ENCODE measurements at places on chromosomes 2 and 18.
A peak's percentile ranks its signal among the peaks of the same experiment; 100 is the strongest.

DNA sequence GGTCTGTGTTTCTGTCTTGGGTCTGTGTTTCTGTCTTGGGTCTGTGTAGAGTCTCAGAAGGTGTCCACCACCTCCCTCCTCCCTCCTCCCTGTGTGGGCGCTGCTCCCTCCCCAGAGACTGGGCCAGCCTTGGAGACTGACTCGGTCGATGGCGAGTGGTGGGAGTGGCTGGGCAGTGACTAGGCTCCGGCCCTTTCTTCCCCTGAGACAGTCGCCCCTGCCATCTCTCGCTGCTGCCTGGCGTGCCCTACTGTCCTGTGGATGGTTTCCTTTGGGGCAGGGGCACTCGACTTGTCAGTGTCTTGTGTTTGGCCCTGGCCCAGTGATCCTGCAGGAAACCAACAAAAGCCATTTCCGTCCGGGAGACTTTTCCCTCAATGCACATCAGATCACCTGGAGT lies 215.8 kb downstream of the NDUFA10 start:
- H3K4me1 ChIP-seq: peaks cover 4% of the 10 kb centered on the region
- H3K4me3 ChIP-seq: no peak overlapping the region
- no peaks in the 10 kb centered on the region for H3K27me3 ChIP-seq
- no peak overlapping the region for H3K27ac ChIP-seq

DNA sequence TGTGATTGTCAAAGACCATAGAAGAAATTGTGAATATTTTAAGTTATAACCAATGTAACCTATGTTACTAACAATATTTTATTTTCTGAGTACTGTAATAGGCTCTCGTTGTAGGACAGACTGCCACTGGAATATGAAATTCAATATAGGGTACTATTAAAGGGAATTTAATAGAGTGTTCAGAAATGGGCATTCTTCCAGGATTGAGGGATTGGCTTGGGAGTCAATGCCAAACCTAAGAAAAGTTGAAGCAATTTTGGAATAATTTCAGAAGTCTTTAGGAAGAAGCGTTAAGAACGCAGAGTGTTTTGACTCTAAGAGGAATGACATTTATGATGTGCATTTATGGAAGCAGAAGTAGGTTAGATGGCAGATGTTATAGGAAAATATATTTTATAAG lies 79.0 kb downstream of the ACVR2A start:
- H3K4me3 ChIP-seq: no peak overlapping the region
- H3K27me3 ChIP-seq: no peaks in the 10 kb centered on the region
- no peaks in the 10 kb centered on the region for H3K36me3 ChIP-seq
- H3K4me1 ChIP-seq: no peaks in the 10 kb centered on the region
- DNase-seq: no peak

- no peak for DNase-seq
- no peaks in the 10 kb centered on the region for H3K4me1 ChIP-seq
- no peaks in the 10 kb centered on the region for H3K36me3 ChIP-seq
Observed at GRCh38 chr2:62998949-62999348, 51.7 kb upstream of the OTX1 start.

GRCh38 chr18:3753106-3753505 lies 303.1 kb downstream of the TGIF1 start:
- H3K27me3 ChIP-seq: no peaks in the 10 kb centered on the region
- no peak for DNase-seq
- no peak overlapping the region for H3K4me3 ChIP-seq
- no peaks in the 10 kb centered on the region for H3K36me3 ChIP-seq

- no peak overlapping the region for H3K4me3 ChIP-seq
- DNase-seq: no peak
- H3K4me1 ChIP-seq: no peaks in the 10 kb centered on the region
- H3K36me3 ChIP-seq: no peaks in the 10 kb centered on the region
- no peak overlapping the region for H3K27ac ChIP-seq
Observed at GRCh38 chr2:18066894-18067293, 188.4 kb downstream of the KCNS3 start.

DNA sequence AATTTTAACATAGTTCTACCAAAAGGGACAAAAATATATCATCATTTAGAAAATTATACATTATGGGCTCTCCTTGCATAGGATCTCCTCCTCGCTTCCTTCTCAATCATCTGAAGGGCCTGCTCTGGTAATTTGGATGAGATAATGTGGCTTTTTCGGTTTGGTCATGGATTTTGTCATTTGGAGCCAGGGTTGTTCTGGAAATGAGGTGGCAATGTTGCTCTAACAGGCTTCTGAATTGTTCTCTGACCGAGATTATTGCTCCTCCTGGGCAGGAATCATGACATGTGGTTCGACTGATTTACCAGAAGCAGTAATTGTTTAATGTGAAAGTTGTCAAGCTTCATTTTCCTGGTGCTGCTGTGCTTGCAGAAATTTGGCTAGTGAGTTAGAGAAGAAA lies 194.7 kb upstream of the ERBB4 start:
- no peak for DNase-seq
- no peaks in the 10 kb centered on the region for H3K4me1 ChIP-seq
- no peaks in the 10 kb centered on the region for H3K27me3 ChIP-seq
- no peak overlapping the region for H3K4me3 ChIP-seq

- no peak overlapping the region for H3K4me3 ChIP-seq
- H3K27ac ChIP-seq: no peak overlapping the region
Observed at GRCh38 chr18:55226044-55226443, 266.8 kb upstream of the CCDC68 start.

- peaks cover 29% of the 10 kb centered on the region for H3K4me1 ChIP-seq
- H3K27me3 ChIP-seq: no peaks in the 10 kb centered on the region
- no peak for DNase-seq
- no peak overlapping the region for H3K27ac ChIP-seq
- no peak overlapping the region for H3K4me3 ChIP-seq
Observed at GRCh38 chr2:109168716-109169115, 39.7 kb downstream of the SH3RF3 start.

GRCh38 chr2:25401307-25402026 lies 59.7 kb upstream of the DNMT3A start:
- H3K4me3 ChIP-seq: no peak overlapping the region
- no peaks in the 10 kb centered on the region for H3K4me1 ChIP-seq
- no peaks in the 10 kb centered on the region for H3K27me3 ChIP-seq
- no peak for DNase-seq

DNA sequence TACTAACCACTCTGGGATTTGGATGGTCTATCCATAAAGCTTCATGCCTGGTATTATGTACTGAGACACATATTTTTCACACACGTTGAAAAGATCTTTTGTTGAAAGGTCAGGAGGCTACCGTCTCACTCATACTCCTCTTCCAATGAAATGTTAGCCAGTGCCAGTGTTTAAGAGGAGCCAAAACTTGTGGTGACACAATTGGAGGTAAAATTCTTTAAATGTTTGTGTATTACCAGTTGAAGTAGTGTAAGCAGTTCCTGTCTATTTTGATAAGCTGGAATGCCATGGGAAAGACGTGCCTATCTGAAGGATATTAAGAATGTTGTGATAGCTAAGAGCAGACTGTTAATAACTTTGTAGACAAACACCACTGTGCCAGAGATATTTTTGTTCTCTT lies 32.1 kb downstream of the MARCHF7 start:
- H3K4me1 ChIP-seq: no peaks in the 10 kb centered on the region
- H3K4me3 ChIP-seq: no peak overlapping the region
- H3K27ac ChIP-seq: no peak overlapping the region
- H3K36me3 ChIP-seq: no peaks in the 10 kb centered on the region
- no peak for DNase-seq

GRCh38 chr2:161273038-161273760 lies 35.0 kb upstream of the PSMD14 start:
- DNase-seq: no peak
- H3K36me3 ChIP-seq: no peaks in the 10 kb centered on the region
- no peak overlapping the region for H3K4me3 ChIP-seq
- H3K4me1 ChIP-seq: no peaks in the 10 kb centered on the region

- peak overlapping the region; percentile 98 for H3K27ac ChIP-seq
- no peaks in the 10 kb centered on the region for H3K27me3 ChIP-seq
- DNase-seq: peak; percentile 65
- H3K36me3 ChIP-seq: no peaks in the 10 kb centered on the region
Observed at GRCh38 chr2:237868631-237869342, 9.4 kb downstream of the RAMP1 start.

GRCh38 chr18:49849331-49850217 lies 36.2 kb upstream of the ACAA2 start:
- no peak overlapping the region for H3K4me3 ChIP-seq
- no peaks in the 10 kb centered on the region for H3K27me3 ChIP-seq
- H3K27ac ChIP-seq: no peak overlapping the region
- H3K36me3 ChIP-seq: no peaks in the 10 kb centered on the region
- no peaks in the 10 kb centered on the region for H3K4me1 ChIP-seq
- no peak for DNase-seq

DNA sequence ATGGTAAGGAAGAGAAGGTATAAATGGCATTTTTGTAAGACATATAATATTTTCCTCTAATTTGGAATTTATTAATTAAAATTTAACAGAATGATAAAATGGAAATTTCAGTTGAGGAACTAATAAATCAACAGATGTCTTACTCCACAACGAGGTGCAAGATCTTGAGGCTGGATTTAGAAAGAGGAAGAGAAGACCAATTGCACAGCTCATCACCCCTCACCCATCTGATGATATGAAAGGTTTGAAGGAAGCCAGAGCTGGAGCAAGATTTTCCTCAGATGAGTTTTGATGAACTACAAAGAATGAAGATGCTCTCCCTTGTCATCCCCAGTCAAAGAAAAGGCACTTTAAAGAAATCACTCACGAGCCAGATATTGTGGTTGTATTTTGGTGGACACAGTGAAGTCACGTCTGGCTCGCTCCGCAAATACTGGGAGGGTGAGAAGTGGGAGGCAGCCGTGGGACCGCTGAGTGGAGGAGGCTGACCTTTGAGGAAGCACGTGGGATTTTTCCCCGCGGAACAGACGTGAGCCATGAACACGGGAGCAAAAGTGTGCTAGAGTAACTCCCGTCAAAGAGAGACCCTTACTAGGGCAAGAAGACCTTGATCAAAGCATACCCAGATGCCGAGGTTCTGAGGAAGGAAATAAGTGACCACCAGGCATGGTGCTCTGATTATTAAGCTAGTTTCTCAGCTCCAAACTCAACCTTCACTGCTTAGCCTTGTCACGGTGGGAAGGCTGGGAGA lies 511.4 kb downstream of the RNF144A start:
- no peaks in the 10 kb centered on the region for H3K4me1 ChIP-seq
- H3K27me3 ChIP-seq: no peaks in the 10 kb centered on the region
- H3K4me3 ChIP-seq: no peak overlapping the region
- no peak for DNase-seq
- H3K27ac ChIP-seq: no peak overlapping the region

- no peak for DNase-seq
- H3K27me3 ChIP-seq: no peaks in the 10 kb centered on the region
- peaks cover 4% of the 10 kb centered on the region for H3K4me1 ChIP-seq
- no peak overlapping the region for H3K4me3 ChIP-seq
Observed at GRCh38 chr2:11750422-11750821, 4.0 kb downstream of the LPIN1 start.

- no peaks in the 10 kb centered on the region for H3K4me1 ChIP-seq
- DNase-seq: no peak
- no peaks in the 10 kb centered on the region for H3K27me3 ChIP-seq
- no peaks in the 10 kb centered on the region for H3K36me3 ChIP-seq
- no peak overlapping the region for H3K4me3 ChIP-seq
Observed at GRCh38 chr18:77065221-77065981, 67.2 kb downstream of the MBP start.

GRCh38 chr18:31942291-31942998 lies 483 bp downstream of the TRAPPC8 start:
- H3K4me1 ChIP-seq: peaks cover 9% of the 10 kb centered on the region
- H3K27ac ChIP-seq: peak overlapping the region; percentile 84
- no peaks in the 10 kb centered on the region for H3K27me3 ChIP-seq
- H3K36me3 ChIP-seq: no peaks in the 10 kb centered on the region

DNA sequence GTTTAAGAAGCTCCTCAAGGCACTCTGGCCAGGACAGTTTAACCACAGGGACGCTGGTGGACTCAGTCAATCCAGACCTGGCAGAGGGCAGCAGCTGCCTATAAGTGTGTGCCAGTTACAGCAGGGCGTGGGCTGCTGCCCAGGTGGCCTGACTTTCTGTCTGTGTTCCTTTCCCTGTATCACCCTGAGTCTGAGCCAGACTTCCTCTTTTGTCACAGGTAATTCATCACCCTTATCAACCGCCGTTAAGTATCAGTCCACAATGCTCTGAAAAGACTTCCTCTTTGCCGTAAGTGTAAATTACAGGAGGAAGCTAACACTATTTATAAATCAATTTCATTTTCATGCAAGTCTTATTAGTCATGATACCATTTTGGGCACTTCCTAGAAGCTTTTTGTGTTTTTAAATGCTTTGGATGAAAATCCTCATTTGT lies 7.0 kb downstream of the LPIN1 start:
- no peaks in the 10 kb centered on the region for H3K27me3 ChIP-seq
- DNase-seq: no peak
- no peak overlapping the region for H3K4me3 ChIP-seq

- H3K4me1 ChIP-seq: no peaks in the 10 kb centered on the region
- H3K27ac ChIP-seq: no peak overlapping the region
Observed at GRCh38 chr18:58416014-58416703, 212.7 kb downstream of the ALPK2 start.

- no peak overlapping the region for H3K4me3 ChIP-seq
- DNase-seq: no peak
- H3K4me1 ChIP-seq: no peaks in the 10 kb centered on the region
- H3K27ac ChIP-seq: no peak overlapping the region
- no peaks in the 10 kb centered on the region for H3K36me3 ChIP-seq
Observed at GRCh38 chr2:42742740-42743658, 20.9 kb downstream of the OXER1 start.

GRCh38 chr2:229821316-229821715 lies 100.5 kb downstream of the TRIP12 start:
- no peaks in the 10 kb centered on the region for H3K27me3 ChIP-seq
- H3K36me3 ChIP-seq: no peaks in the 10 kb centered on the region
- no peak overlapping the region for H3K27ac ChIP-seq
- DNase-seq: no peak
- H3K4me3 ChIP-seq: no peak overlapping the region

DNA sequence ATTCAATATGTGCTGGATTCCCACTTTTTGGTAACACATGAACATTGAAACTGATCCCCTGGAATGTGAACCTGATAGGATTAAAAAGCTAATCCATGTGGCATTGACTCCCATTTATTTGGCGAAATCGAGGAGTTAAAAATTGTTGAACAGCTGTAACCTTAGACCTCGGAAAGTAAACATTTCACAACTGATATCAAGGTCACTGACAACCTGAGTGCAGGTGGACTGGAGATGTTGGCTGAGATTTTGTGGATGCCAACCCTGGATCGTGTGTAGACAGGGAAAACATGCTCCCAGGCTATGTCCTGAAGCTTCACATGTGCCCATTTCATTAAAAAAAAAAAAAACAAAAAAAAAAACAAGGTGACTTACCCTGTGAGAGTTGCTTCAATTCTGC lies 204.8 kb downstream of the SETBP1 start:
- no peaks in the 10 kb centered on the region for H3K36me3 ChIP-seq
- no peaks in the 10 kb centered on the region for H3K4me1 ChIP-seq
- no peaks in the 10 kb centered on the region for H3K27me3 ChIP-seq
- H3K4me3 ChIP-seq: no peak overlapping the region
- no peak for DNase-seq
- H3K27ac ChIP-seq: no peak overlapping the region

Data from uterus (tissue), 4 donors.